ENCODE measurements at places on chromosomes 2 and 18.
A peak's percentile ranks its signal among the peaks of the same experiment; 100 is the strongest.

DNA sequence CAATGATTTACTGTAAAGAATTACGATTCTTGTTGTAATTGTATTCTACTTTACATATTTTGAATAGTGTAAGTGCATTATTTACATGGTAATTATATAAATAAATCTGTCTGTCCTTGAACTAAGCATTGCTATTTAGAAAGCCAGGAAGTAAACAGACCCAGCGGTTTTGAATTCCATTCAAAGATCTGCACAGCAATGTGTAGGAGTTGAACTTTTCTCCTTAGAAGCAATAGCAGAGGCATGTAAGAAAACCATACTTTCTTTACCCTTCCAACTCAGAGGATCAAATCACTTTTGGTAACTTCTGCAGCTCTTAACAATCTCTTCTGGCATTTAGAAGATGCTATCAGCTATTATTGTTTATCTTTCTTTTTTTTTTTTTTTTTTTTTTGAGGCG is 109.2 kb upstream of the VRK2 start:
- DNase-seq: no peak

DNA sequence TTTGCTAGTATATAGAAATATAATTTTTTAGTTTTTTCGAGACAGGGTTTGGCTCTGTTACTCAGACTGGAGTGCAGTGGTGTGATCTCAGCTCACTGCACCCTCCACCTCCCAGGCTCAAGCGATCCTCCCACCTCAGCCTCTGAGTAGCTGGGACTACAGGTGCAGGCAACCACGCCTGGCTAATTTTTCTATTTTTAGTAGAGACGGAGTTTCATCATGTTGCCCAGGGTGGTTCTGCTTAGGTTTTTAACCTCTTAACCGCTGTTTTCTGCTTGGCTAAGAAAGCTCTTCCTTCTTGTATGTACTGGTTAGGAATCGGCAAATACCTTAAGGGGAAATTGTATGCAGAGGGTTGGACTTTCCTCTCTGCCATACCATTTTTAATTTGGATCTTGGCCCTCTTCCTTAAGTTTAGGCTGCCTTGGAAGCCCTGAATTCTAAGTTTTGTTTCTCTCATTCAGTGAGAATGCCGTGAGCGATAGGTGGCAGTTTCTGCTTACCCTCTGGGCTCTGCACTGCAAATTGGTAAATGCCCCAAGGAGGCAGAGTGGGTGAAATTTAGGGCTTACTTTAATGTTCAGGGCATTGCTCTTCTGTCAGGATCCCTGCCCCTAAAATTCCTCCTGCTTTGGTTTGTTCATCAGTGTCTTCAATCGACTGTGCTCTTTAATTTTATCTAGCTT is 32.3 kb downstream of the EML6 start:
- no peak for DNase-seq

DNA sequence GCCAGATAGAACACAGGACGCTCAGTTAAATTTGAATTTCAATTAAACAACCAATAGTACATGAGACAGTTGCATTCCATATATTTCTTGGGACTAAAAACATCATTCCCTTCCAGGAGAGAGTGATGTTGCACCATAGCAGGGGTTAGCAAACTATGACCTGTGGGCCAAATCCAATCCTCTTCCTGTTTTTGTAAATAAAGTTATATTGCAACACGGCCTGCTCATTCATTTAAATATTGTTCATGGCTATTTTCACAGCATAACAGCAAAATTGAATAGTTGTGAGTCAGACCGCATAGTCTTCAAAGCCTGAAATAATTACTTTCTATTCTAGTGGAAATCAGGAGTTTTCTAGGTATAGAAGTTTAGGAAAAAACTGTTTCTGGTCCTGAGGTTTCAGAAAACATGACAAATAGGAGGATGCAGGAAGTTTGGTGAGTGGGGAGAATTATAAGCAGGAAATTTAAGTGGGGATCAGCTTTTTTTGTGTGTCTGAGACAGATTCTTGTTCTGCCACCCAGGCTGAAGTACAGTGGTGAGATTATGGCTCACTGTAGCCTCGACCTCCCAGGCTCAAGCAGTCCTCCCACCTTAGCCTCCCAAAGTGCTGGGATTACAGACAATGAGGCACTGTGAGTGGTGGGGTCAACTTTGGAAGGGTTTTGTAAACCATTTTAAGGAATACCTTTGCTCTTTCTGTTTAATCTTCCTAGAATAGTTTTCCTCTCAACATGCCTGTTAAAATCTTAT is 131.5 kb downstream of the SOCS6 start:
- DNase-seq: no peak

GRCh38 chr2:60991644-60992043 is 25.9 kb upstream of the PEX13 start:
- DNase-seq: no peak

- DNase-seq: peak; percentile 70
Measured at GRCh38 chr2:23566241-23567142, 181.5 kb downstream of the KLHL29 start.

GRCh38 chr2:17540093-17540812 is at the start of gene VSNL1:
TSS of gene VSNL1 (plus strand) at chr2:17540696. CDS start at chr2:17592075, 51,379 bp downstream.
- DNase-seq: peak; percentile 60

DNA sequence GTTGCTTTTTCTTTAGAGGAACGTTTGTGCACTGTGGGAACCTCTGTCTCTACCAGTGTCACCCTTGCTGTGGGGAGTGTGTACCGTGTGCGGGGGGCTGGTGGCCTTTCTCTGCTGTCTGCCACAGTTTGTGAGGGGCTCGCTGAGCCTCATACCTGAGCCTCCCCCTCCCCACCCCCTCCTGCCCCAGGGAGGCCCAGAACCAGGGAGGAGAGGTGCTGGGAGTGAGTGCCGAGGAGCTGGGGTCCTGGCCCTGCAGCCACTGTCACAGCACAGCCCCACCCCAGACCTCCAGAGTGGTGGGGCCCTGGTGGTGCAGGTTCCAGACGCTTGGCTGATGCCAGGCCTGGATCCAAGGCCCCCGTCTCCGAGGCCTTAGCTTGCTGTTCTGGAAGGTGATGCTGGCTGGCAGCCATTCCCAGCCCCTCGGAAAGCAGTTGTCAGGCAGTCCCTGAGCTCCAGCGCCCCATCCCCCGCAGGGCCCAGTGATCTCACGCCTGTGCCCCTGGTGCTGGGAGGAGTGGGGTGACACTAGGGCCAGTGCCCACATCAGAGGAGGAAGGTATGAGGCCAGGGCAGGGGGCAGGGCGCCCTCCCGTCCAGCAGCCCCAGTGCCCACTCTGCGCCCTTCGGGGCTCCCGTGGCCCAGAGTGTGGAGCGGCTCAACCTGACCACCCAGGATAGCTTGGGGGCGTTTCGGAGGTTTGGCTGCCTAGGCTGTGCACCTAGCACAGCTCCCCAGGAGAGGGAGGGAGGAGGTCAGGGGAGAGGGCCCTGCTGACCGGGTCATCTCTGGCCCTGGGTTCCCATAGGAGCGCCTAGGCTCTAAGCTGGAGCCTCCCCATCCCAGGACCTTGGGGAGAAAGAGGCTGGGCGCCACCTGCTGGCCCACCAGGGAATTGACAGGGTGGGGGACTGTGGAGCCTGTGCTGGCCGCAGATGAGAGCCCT is 53.0 kb upstream of the ALPP start:
- no peak for DNase-seq

GRCh38 chr18:28541276-28541930 is 364.5 kb upstream of the CDH2 start:
- DNase-seq: no peak

GRCh38 chr2:65716698-65717097 is 284.3 kb upstream of the SPRED2 start:
- no peak for DNase-seq

DNA sequence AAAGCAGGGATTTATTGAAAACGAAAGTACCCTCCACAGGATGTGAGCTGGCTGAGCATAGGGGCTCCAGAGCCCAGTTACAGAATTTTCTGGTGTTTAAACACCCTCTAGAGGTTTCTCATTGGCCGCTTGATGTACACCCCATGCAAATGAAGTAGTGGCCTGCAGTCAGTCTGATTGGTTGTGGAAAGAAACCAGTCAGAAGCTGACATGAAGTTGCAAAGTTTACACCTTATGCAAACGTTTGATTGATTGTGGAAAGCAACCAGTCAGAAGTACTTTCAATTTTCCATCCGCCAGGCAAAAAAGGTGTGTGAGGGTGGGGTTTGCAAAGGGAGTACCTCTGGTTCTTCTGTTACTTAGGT is 62.3 kb downstream of the VWA3B start:
- no peak for DNase-seq

GRCh38 chr18:3492721-3493120 is 42.7 kb downstream of the TGIF1 start:
- DNase-seq: no peak

GRCh38 chr2:113282747-113283533 is 4.2 kb upstream of the PAX8 start:
- peak; percentile 78 for DNase-seq

DNA sequence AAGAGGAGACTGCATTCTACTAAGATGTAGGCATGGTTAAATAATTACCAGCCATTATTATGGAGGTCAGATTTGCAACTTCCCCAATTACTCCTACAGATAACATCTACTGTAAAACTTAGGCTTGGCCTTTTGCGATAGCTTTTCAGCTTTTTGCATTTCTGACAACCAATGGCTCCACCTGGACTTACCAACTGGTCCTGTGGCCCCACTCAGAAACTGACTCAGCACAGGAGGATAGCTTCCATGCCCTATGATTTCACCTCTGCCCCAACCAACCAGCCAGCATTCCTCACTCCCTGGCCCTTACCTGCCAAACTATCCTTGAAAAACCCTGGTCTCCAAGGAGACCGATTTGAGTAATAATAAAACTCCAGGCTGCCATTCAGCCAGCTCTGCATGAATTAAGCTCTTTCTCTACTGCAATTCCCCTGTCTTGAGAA is 28.2 kb downstream of the TUBB6 start:
- DNase-seq: no peak

DNA sequence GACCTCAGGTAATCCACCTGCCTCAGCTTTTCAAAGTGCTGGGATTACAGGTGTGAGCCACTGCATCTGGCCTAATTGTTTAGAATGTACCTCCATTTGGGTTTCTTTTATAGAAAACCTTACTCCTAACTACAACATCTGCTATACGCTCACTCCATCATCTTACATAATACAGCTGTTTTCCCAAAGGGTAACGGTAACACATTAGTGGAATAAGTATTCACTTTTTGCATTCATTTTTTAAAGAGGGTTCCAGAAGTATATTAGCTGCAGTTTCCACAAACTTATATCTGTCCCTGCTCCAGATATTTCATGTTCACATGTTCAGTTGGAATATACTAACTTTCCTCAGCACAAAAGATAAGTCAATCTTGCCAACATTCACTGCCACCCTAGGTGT is 640.1 kb upstream of the FSHR start:
- no peak for DNase-seq

GRCh38 chr2:26970244-26970927 is at the start of gene MAPRE3:
TSS of gene MAPRE3 (plus strand) at chr2:26970637. CDS start at chr2:27022219, 51,582 bp downstream.
- peak; percentile 84 for DNase-seq

DNA sequence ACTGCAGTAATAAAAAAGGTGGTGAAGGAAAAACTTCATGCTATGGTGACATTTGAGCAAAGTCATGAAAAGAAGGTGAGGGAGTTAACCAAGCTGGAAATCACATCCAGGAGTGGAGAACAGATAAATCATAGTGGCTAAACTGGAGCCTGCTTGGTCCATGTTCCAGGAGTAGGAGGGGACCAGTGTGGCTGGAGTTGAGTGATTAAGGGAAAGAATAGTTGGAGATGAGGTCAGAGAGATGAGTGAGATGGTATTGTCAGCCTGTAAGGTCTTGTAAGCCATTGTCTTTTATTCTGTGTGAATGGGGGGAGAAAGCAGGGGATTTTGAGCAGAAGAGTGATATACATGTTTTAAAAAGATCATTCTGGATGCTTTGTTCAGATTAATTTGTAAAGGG is 52.3 kb downstream of the NABP1 start:
- DNase-seq: no peak

- no peak for DNase-seq
Measured at GRCh38 chr2:71586471-71586870, 133.1 kb downstream of the DYSF start.

- DNase-seq: no peak
Measured at GRCh38 chr2:216956820-216957493, 97.1 kb upstream of the TNP1 start.

- no peak for DNase-seq
Measured at GRCh38 chr2:1887915-1888314, 143.6 kb upstream of the PXDN start.

DNA sequence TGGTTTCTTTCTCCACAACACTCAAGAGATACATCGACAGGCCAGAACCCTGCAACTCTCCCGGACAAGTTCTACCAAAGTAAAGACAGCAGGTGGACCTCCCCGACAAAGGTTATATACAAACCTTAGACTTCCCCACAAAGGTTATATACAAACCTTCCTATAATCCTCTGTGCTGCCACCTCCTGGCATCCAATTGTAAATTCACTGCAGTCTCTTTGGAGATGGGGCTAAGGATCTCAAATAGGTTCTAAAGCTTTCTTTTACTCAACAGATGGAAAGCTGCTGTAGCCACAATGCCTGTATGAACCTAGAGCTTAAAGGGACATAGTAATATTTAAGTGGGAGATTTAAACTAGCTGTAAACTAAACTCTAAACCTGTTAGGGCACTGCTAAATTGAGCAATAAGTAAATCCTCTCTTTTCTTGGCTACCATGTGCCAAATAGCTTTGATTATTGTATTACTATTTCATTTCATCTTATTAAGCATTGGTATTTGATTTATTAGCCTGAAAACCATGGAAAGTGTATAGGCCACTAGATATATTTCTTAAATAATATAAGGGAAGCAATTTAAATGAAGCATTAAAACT is 9.8 kb upstream of the MREG start:
- peak; percentile 60 for DNase-seq

GRCh38 chr2:37653805-37654378 is 17.6 kb downstream of the CDC42EP3 start:
- DNase-seq: no peak

DNA sequence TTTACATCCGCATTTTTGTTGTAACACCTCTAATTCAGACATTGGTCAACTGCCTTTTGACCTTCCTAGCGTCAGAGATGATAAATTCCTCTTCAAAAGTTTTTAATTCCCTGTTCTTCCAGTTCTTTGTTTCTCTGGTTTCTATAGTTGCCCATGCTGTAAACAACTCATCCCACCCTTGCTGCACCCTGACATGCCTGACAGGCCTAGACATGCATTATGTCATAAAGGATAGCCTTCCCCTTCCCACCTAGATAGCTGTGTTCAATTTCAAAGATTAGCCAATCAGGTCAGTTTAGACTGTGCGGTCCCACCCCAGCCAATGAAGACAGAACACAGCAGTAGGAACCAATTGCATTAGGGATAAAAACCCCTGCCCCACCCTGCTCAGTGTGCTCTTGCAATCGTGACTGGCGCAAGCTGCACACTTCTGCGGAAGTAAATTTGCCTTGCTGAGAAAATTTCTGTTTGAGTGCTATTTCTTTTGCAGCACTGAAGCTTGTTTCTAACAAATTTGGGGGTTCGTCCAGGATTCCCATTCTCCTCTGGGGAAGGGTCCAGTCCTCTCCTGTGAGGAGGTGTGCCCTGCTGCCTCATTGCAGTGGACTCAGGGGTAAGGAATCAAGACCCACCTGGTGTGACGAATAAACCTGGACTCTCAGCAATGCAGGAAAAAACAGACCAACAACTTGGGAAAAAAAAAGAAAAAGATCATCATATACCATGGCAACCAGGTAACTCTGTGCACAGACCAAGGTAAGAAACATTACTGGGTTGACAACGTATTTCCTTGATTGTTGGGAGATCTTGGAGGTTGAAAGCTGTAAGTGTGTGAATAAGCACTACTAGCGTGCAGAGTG is 9.1 kb upstream of the SAP130 start:
- no peak for DNase-seq

GRCh38 chr2:191538334-191538903 is 139.5 kb upstream of the NABP1 start:
- no peak for DNase-seq
